ENCODE measurements at places on chromosomes 6 and 20.

- no peak for DNase-seq
These were observed 231.4 kb downstream of the FOXC1 start for GRCh38 chr6:1841136-1841535.

GRCh38 chr6:50369996-50370395 lies 320.3 kb upstream of the DEFB112 start:
- DNase-seq, result no peak

- peak; percentile 4 for DNase-seq
These were observed 5.8 kb upstream of the KIAA0408 start for GRCh38 chr6:127464881-127465459.

- no peak for DNase-seq
These were observed 159.4 kb downstream of the SIM1 start for GRCh38 chr6:100305209-100305869.

GRCh38 chr6:133595111-133595761 lies 293.7 kb upstream of the TCF21 start:
- DNase-seq, result no peak

DNA sequence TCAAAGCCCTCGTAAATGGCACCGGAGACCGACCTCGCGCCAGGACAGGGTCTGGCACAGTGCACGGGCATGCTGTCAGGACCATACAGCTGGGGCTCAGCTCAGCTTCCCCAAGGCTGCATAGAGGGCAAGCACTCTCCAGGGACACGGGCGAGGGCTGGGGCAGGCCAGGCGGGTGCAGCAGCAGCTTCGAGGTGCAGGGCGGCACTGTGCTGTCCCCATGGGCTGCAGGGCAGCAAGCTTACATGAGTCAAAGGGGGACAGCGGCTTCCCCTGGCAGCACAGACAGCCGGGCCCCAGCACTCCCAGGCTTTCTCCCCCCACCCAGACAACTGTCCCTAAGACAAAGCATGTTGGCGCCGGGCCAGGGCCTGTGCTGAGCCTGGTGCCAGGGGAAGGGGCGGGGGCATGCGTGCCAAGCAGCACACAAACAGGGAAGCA lies 25.7 kb downstream of the PSMG4 start:
- DNase-seq, result no peak

- no peak for DNase-seq
These were observed 34.6 kb upstream of the NKX2-2 start for GRCh38 chr20:21548390-21549035.

GRCh38 chr20:15842872-15843271 lies 730.4 kb downstream of the KIF16B start:
- DNase-seq, result no peak

GRCh38 chr6:134123666-134124208 lies 71.3 kb upstream of the SLC2A12 start:
- DNase-seq, result peak; percentile 62

- no peak for DNase-seq
These were observed 113.9 kb downstream of the ADAT2 start for GRCh38 chr6:143336446-143337152.

DNA sequence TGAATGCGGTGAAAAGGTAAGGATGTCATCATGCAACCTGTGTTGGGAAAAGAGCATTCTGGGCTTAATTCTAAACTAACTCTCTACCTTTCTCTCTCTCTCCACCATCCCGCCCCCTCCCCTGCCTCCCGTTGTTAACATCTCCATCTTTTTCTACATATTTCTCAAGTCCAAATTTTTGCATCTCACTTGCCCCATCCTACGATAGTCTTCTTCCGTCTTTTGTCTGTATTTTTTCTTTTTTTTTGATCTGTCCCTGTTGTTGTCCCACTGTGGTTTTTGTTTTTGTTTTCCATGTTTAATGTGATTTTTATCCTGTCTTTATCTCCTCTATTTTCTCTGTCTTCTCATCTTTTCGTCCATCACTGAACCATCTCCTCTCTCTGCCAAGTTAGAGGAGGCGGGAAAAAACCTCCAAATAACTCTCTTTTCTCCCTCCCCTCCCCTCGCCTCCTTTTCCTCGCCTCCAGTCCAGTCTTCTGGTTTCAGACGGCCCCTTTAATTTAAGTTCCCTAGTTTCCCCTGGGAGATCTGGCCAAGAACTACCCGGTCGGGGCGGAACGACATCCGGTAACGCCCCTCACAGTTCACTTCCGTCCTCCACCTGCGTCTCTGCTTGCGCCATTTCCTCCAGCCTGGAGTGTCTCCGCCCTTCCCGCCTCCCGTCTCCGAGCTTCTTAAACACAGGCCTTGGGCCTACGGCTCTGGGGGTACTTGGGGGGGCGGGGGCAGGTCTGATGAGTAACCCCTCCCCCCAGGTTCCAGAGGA lies at the start of gene NFKBIL1:
Gene NFKBIL1 (plus strand): TSS at position 651 of the 769 bp plus-strand sequence. CDS start 87 bp downstream, at position 738.
- peak; percentile 93 for DNase-seq

DNA sequence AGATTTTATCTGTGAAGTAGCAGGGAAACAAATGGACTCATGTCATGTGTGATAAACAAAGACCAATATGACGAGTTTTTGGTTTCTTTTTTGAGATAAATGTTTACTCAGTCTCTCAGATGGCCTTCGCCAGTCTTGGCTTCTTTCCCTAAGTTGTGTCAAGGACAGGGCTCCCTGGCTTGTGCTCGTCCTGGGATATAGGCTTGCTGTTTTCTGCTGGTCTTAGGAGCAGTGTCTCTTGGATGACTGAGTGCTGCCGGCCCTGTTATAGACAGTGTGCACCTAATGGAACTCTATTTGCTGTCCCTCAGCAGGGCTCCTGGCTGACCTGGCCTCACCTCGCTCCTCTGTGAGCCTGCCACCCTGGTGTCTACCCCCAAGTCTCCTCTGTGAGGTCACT lies 324.1 kb upstream of the SYNCRIP start:
- no peak for DNase-seq

- peak; percentile 94 for DNase-seq
These were observed at the start of gene IFNGR1 for GRCh38 chr6:137218917-137219663. Gene IFNGR1, minus strand, starts transcription at chr6:137219385. Its CDS starts 58 bp downstream, at chr6:137219327.

Measured in hematopoietic multipotent progenitor cell treated with erythropoietin and hydrocortisone succinate and interleukin-3 and kit ligand, for 15 days (in vitro differentiated cells).